Amygdala (tissue), 56 donors: ENCODE measurements at places on chromosomes 5 and 9.

- no peak for DNase-seq
Observed at GRCh38 chr5:58887721-58888409, 305.0 kb downstream of the RAB3C start.

- no peak for DNase-seq
Observed at GRCh38 chr9:27168496-27168895, 59.5 kb downstream of the TEK start.

GRCh38 chr5:102975457-102976182 is 144.3 kb downstream of the GIN1 start:
- no peak for DNase-seq

DNA sequence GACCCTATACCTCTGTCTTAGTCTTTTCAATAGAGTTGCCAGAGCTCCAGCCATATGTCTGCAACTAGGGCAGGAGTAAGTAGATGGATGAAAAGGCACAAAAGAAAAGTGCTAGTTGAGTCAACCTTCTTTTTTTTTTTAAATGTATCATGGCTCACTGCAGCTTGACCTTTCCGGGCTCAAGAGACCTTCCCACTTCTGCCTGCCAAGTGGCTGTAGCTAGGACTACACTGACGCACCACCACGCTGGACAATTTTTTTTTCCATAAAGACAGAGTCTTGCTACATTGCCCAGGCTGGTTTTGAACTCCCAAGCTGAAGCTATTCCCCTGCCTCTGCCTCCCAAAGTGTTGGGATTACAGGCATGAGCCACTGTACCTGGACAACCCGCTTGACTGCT is 27.3 kb downstream of the FOXE1 start:
- no peak for DNase-seq

DNA sequence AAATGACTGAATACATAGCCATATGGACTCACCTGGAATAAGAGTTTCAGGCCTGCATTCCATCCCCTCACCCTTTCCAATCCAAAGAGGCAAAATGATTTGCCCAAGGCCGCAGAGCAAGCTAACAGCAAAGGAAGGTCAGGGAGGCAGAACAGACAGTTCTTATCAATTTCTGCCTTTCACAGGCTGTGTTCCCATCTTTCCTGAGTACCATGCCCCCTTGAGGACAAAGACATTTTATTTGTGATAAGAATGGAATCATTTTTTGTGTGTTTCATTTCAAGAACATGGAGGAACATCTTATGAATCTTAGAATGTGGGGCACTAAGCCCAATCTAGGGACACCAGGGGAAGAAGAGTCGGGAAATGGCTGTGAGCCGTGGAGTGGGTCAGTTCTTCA is 13.9 kb downstream of the LHFPL2 start:
- DNase-seq: no peak

DNA sequence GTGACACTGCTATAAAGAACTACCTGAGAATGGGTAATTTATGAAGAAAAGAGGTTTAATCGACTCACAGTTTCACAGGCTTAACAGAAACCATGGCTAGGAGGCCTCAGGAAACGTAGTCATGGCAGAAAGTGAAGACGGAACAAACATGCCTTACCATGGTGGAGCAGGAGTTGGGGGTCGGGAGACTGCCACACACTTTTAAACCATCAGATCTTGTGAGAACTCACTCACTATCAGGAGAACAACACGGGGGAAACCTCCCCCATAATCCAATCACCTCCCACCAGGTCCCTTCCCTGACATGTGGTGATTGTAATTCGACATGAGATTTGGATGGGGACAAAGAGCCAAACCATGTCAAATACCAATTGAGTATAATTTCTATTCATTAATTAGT is 2392.6 kb upstream of the C9orf72 start:
- no peak for DNase-seq
